ENCODE measurements at places on chromosomes 7 and 10. TPM values are rescaled to one million over a fixed set of nuclear protein-coding genes. Genes with fewer than 3 reads are reported as not detected.

The NRAP gene
- total RNA-seq, result not detected

DNA sequence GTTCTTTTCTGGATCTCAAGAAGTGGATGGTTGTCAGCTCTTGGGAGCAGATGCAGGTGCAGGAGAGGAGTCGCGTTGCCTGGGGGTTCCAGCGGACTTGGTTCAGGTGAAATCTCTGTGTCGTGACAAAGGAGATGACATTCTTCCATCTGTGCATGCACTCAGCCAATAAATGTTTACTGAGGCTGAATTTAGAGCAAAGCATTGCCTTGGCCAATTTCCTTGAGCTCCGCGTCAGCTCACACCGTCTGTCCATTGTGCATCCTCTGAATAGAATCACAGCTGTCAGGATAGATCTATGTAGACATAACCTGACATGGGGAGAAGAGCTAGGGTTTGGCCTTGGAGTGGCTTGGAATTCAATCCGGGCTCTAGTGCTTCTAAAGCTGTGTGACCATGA, 343.7 kb downstream of the GLRX3 start:
- no peak for DNase-seq

DNA sequence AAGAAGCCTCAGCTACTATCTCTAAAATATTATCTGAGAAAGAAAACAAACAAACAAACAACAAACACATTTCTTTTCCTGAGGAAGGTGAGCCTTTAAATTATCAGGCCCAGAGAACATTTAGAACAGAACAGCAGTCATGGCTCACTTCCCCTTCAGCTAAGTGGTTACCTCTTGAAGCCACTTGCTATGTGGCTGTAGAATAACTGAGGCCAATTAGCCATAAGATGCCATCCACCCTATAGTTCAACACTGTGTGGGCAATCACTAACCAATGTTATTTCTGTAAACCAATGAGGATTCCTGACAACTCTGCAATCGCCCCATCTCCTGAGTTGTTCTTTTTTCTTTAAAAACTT, 3.7 kb upstream of the UPP1 start:
- DNase-seq, result no peak

DNA sequence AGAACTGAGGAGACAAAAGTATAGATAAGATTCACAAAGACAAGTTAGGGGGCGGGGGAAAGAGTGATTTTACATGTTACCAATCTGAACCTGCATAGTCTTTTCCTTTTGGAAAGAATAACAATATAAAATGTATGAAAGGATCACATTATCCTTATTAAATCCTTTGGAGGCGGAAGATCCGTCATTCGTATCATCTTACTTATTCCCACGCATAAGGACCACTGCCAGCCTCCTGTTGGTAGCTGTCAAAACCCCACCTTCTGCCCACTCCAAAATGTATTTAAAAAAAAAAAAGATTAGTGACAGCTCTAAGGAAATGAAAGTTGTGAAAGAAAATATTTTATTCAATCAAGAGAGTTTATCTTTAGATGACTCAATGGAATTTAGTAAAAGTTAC, 821.0 kb upstream of the CELF2 start:
- DNase-seq, result no peak

DNA sequence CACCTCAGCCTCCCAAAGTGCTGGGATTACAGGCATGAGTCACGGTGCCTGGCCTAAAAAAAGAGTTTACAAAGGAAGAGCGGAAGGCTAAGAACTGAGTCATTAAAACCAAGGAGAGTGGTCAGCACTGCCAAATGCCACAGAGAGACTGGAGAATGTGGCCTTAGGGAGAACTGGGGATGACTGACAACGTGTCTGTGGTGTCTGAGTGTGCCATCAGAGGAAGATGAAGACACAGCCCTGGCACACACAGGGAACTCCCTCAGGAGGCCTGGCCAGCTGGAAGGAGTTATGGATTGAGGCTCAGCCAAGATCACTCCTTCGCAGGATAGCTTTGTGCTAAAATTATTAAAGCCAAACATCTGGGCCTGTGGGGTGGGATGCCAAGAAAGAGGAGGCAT, 3.9 kb upstream of the INA start:
- DNase-seq, result peak; percentile 97

- DNase-seq, result peak; percentile 2
Measured at GRCh38 chr7:104207348-104207730, 474 bp downstream of the ORC5 start.

DNA sequence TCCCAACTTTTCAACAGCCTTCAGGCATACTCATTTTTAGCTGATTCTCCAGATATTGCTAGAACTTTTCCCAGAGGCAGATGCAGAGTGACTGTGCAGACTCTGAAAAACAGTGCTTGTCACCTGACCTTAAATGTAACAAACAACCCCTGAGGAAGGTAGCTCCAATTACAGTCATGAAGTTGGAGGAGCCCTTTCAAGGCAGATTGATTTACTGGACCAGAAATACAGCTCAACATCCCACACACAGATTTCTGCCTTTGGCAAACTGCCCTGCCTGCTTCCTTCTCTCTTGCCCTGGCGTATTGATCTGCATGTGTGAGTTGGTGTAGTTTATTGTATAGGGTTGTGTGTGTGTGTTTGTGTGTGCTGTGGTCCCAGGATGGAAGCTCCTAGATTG, 38.5 kb downstream of the PYROXD2 start:
- DNase-seq, result peak; percentile 19
